ENCODE measurements at places on chromosomes 12 and 14. TPM values are rescaled to one million over a fixed set of nuclear protein-coding genes. Genes with fewer than 3 reads are reported as not detected.

Gene ART4
- 53.1 TPM for total RNA-seq

Gene PFDN5
- 491 TPM for total RNA-seq

Gene TRMT5
- 13.1 TPM for total RNA-seq

Gene UNC79
- total RNA-seq: under 0.01 TPM

Gene TCL1B
- not detected for total RNA-seq

All from dermis blood vessel endothelial cell (primary cell).